ENCODE measurements at places on chromosomes 2 and 18. TPM values are rescaled to one million over a fixed set of nuclear protein-coding genes. Genes with fewer than 3 reads are reported as not detected.

Gene CNTNAP5
- not detected for total RNA-seq

Gene LHCGR
- total RNA-seq, result not detected

Gene PRKAG3
- total RNA-seq, result not detected

Gene SLC23A3
- 0.36 TPM for total RNA-seq

Gene NT5C1B
- total RNA-seq, result not detected

Gene LBH
- 131 TPM for total RNA-seq

Gene FEV
- total RNA-seq, result not detected

Gene ALPI
- total RNA-seq, result not detected

DNA sequence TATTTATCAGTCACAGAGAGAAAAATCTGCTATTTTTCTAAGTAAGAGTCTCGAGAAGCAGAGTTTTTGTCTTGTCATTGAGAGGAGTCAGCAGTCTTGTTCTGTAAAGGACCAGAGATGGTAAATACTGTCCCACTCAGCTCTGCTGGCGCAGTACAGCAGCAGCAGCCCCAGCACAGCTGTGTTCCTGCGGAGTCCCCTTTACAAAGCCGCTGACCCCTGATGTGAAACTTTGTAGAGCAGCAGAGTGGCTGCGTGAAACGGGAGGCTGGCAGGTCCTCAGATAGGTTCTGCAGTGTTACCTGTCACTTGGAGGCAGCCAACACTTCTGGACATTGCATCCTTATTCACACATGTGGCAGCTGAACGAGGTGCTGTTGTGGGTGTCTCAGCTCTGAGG lies 45.2 kb downstream of the TMEM185B start:
- no peak for DNase-seq

- DNase-seq, result no peak
These were observed 269.0 kb downstream of the TFCP2L1 start for GRCh38 chr2:121015971-121016485.

- DNase-seq, result no peak
These were observed 15.8 kb upstream of the EXOC6B start for GRCh38 chr2:72841462-72842125.

- no peak for DNase-seq
These were observed 2181.4 kb upstream of the PIK3C3 start for GRCh38 chr18:39773646-39774045.

DNA sequence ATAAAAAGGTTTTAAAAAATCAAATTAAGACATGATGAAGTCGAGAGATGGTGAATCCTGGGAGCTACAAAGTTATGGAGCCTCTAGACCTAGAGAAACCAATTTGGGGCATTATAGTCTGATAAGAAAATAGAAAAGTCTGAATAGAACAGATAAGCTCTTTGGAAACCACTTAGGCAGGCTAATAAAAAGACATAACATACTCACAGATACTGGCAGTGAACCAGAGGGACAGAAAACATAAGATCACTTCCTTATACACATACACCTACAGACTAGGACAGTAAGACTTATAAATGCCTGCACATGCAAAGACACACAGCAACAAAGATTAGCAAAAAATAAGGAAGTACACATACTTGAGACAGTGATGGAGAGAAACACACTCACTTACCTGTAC lies 20.0 kb downstream of the SMC6 start:
- no peak for DNase-seq

DNA sequence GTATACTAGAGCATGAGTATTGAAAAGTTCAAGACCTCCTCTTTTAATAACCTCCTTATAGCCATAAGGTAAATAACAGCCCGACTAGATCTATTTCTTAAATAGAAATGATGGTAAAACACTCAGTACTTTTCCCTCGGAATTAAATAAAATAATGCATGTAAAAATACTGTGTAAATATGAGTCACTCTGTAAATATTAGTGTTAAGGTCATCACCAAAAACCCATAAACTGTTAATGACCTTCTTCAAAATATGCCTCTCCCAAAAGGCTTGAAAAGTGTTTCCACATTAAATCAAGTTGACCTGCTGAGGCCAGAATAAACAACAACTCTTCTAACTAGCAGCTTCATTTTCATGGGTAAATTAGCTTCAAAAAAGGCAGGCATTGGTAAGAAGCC lies 25.3 kb upstream of the BZW1 start:
- no peak for DNase-seq

GRCh38 chr2:241620419-241620769 lies 16.6 kb downstream of the THAP4 start:
- no peak for DNase-seq

- no peak for DNase-seq
These were observed 414.3 kb downstream of the ZNF804A start for GRCh38 chr2:185012643-185013042.

DNA sequence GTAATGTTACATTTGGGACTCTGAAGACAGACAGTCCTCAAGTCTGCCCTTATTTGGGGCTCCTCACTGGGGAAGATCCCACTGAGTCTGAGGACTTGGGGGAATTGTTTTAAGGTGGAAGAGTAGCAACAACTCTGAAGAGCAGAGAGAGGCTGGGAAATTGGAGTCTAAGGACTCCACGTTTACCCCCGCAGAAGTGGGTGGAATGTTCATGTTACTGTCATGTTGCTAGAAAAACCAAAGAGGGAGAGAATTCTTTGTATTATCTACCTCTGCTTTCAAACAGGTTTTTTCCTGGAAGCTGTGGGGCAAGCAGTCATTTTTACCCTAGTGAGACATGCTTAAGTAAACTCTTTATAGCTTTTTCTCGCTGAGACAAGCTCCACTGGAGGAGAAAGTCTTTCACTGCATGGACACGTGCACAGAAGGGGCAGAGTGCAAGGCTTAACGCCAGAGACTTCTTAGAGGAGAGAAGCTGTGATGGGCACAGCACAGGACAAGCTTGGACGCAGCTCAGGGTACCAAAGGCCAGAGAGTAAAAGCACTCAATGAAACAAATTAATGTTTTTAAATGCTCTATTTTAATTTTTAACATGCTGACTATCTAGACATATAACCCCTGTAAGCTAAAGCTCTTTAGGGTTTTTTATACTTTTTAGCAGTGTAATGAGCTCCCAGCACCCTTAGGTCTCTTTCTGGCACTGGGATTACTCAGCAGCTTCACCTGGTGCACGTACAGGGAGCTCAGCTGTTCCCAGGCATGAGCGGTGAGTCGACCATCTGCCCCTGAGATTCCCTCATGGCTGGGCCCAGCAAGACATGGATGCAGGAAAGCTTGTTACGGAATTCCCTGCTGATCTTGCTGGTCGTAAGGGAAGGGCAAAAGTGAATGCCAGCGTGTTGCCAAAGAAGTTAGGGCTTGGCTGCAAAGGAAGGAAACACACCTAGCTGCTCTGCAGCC lies 54.5 kb upstream of the BIN1 start:
- DNase-seq, result no peak

DNA sequence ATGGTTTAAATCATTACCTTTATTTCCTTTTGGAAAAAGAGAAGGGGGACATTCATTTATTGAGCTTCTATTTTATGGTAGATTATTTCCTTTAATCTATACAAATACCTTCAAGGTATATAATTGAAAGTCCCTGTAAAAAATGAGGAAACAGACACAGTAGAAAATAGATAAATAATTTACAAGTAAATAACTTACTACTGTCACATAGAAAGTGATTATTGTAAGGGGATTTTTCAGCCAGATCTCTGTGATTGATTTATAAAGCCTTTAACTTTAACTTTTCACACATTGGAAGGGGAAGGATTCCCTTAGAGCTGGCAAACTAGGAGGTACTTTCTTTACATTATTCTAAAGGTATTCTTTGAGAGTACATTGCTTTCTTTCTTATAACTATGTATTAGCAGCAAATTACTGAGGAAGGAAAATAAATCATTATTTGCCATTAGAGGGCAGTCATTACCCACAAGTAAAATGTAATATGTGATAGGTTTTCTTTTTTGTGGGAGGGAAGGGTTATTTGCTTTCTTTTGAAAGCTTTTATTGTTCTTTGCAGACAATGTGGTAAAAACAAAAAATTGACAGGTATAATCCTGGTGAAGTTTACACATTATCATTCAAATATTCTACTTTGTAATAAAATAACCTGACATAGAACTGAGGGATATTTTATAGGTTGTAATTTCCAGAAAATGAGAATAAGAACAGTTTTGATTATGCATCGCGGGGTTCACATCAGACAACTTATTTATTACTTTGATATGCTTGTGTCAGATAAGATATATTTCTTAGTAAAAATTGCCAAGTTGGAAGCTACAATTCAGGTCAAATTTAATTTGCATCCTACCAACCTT lies 24.8 kb upstream of the RPE start:
- no peak for DNase-seq

- no peak for DNase-seq
These were observed 46.6 kb upstream of the XIRP2 start for GRCh38 chr2:166841679-166842078.

Measured in CD4-positive, alpha-beta T cell (primary cell).